ENCODE measurements at places on chromosomes 6 and 20. TPM values are rescaled to one million over a fixed set of nuclear protein-coding genes. Genes with fewer than 3 reads are reported as not detected.

DNA sequence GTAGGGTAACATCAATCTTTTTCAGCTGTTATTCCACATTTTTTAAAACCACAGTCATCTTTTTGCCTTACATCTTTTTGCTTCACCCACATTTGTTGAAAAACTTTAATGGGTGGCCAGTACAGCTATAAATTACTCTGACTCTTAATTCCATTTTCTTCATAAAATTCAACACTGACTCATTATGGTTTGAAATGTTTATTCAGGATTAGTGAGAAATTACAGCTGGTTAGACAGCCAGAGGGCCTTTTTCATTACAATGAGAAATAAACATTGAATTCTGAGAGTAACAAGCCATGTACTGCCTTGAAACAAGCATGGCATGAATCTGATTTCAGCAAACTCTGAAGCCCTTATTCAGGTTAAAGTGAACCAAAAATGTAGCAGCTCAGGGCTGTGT lies 19.5 kb downstream of the NDUFAF4 start:
- no peak for DNase-seq
- H3K4me1 ChIP-seq = no peaks in the 10 kb centered on the region
- H3K4me3 ChIP-seq = no peak overlapping the region
- no peaks in the 10 kb centered on the region for H3K27me3 ChIP-seq
- H3K36me3 ChIP-seq = no peaks in the 10 kb centered on the region

TMEM217 gene
- total RNA-seq = 6.2 TPM

DNA sequence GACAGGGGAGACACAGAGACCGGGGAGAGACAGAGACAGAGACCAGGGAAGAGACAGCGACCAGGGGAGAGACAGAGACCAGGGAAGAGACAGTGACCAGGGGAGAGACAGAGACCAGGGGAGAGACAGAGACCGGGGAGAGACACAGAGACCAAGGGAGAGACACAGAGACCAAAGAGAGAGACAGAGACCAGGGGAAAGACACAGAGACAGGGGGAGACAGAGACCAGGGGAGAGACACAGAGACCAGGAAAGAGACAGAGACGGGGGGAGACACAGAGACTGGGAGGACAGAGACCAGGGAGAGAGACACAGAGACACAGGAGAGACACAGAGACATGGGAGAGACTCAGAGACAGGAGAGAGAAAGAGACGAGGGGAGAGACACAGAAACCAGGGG lies 43.9 kb downstream of the YTHDF1 start:
- no peak overlapping the region for H3K4me3 ChIP-seq
- H3K27me3 ChIP-seq = peaks cover 46% of the 10 kb centered on the region
- H3K4me1 ChIP-seq = peaks cover under 1% of the 10 kb centered on the region

- H3K27ac ChIP-seq = no peak overlapping the region
- DNase-seq = no peak
- H3K4me1 ChIP-seq = no peaks in the 10 kb centered on the region
- H3K27me3 ChIP-seq = no peaks in the 10 kb centered on the region
Observed at GRCh38 chr6:157561929-157562810, 181.2 kb downstream of the ZDHHC14 start.

EYS gene
- total RNA-seq = 0.23 TPM

BMP2 gene
- 4.2 TPM for total RNA-seq

BTNL2 gene
- total RNA-seq = not detected

- H3K4me3 ChIP-seq = no peak overlapping the region
- no peak for DNase-seq
- no peaks in the 10 kb centered on the region for H3K4me1 ChIP-seq
- no peak overlapping the region for H3K27ac ChIP-seq
- no peaks in the 10 kb centered on the region for H3K36me3 ChIP-seq
Observed at GRCh38 chr6:129203190-129203900, 320.4 kb downstream of the LAMA2 start.
